ENCODE measurements at places on chromosomes 5 and 9. TPM values are rescaled to one million over a fixed set of nuclear protein-coding genes. Genes with fewer than 3 reads are reported as not detected.
A peak's percentile ranks its signal among the peaks of the same experiment; 100 is the strongest.

Gene C1QTNF2
- total RNA-seq, result 2.2 TPM

DNA sequence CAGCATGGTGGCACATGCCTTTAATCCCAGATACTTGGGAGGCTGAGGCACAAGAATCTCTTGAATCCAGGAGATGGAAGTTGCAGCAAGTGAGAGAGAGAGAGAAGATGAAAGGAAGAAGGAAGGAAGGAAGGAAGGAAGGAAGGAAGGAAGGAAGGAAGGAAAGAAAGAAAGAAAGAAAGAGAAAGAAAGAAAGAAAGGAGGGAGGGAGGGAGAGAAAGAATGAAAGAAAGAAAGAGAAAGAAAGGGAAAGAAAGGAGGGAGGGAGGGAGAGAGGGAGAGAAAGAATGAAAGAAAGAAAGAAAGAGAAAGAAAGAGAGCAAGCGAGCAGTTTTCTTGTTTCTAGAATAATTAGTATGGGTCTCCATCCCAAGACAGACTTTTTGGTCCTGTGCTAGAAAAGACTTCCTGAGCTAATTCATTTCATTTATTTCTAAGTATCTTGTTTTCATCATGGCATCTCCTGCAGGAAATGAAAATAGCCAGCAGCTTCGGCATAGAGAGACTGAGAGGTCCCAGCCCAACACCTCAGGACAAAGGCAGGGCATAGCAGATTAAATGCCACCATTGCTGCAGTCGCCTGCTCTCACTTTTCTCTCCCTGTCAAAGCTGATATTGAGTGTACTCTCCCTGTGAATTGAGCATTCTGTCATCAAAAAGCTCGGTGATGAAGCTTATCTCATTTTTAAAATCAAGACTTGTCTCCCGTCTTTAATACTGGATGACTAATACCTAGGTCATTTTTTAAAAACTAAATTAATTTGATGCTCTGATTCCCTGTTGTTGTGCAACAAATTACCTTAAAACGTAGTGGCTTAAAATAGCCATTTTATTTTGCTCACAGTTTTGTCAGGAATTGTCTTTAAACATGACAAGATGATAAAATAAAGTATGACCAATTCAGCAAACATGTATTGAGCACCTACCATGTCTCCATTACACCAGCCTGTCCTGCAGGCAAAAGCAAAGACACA, 91.8 kb upstream of the ADRA1B start:
- peak; percentile 42 for DNase-seq
- H3K4me3 ChIP-seq, result no peak overlapping the region
- no peaks in the 10 kb centered on the region for H3K27me3 ChIP-seq
- no peaks in the 10 kb centered on the region for H3K36me3 ChIP-seq
- H3K27ac ChIP-seq, result no peak overlapping the region

DNA sequence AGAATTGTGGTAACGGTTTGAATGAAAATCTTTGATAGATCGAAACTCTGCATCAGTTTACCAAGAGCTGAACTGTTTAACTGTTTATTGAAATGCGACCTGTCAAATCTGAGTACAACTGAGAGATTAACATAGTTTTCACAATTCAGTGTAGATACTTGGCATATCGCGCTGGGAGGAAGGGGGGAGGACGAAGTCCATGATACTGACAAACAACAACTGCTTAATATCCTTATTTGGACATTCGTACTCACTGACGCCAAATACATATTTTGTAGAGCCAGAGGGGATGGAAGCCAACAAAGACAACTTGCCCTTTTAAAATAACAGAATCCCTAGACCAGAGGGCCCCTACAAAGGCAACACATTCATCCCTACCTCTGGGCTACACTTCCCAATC, 93.2 kb downstream of the GLIS3 start:
- no peak overlapping the region for H3K4me3 ChIP-seq
- peak overlapping the region; percentile 61 for H3K27ac ChIP-seq
- no peaks in the 10 kb centered on the region for H3K27me3 ChIP-seq
- peaks cover 16% of the 10 kb centered on the region for H3K4me1 ChIP-seq
- no peak for DNase-seq
- H3K36me3 ChIP-seq, result no peaks in the 10 kb centered on the region

Gene FCN2
- total RNA-seq, result not detected

Gene JAKMIP2
- 0.16 TPM for total RNA-seq

- no peak for DNase-seq
- H3K4me3 ChIP-seq, result no peak overlapping the region
- peaks cover 24% of the 10 kb centered on the region for H3K4me1 ChIP-seq
These were observed 39.7 kb upstream of the SPRY4 start for GRCh38 chr5:142364251-142365145.

GRCh38 chr9:107065549-107065948, 202.6 kb downstream of the ZNF462 start:
- no peaks in the 10 kb centered on the region for H3K4me1 ChIP-seq
- H3K27ac ChIP-seq, result no peak overlapping the region
- no peak overlapping the region for H3K4me3 ChIP-seq
- no peaks in the 10 kb centered on the region for H3K27me3 ChIP-seq
- no peak for DNase-seq

DNA sequence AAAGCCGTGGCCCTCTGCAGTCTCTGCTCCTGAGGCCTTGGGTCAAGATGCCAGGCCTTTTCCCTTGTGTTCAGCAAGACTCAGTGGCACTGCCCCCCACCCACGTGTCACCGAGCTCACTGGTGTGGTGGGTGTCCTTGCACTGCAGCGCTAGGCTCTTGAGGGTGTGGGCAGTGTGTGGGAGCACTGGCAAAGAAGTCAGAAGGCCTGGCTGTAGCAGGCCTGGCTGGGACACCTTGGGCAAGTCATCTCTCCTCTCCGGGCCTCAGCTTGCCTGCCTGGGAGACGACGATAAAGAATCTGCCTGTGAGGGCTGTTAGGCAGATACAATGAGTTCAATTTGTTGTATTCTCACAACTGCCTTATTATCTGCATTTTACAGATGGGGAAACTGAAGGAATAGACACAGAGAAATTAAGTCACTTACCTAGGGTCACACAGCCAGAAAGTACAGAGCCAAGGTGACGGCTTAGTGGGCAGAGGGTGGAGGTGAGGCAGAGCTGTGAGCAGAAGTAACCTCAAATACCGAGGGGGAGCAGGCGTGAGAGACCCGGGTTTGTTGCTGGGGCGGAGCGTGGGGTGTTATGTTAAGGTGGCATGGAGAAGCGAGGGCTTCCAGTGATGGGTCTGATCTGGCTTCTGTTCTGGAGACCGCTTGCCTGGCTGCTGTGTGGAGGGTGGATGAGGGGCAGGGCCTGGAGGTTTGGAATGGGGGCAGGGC, 1.4 kb downstream of the TSPAN17 start:
- peak overlapping the region; percentile 78 for H3K27ac ChIP-seq
- no peaks in the 10 kb centered on the region for H3K27me3 ChIP-seq
- DNase-seq, result no peak

Gene BARHL1
- total RNA-seq, result not detected

DNA sequence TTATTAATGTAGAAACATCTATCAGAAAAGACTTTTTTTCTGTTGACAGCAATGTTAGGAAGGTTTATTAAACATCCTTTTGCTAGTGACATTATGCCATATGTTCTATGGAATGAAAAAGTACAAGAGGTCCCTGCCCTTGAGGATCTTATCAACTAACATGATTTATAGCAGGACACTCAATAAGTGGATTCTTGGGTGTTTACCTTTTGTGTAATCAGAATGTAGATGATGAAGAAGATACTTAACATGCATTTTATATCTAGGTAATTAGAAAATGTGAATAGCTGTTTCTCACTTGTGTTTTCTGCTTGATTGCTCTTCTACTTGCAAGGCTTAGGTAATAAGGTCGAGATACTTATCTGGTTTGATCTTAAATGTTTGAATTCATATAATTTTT, 4.9 kb downstream of the HMGCR start:
- peaks cover 20% of the 10 kb centered on the region for H3K36me3 ChIP-seq
- H3K27me3 ChIP-seq, result no peaks in the 10 kb centered on the region
- H3K27ac ChIP-seq, result no peak overlapping the region
- H3K4me3 ChIP-seq, result no peak overlapping the region
- H3K4me1 ChIP-seq, result no peaks in the 10 kb centered on the region

Gene PKD2L2
- not detected for total RNA-seq

GRCh38 chr5:144205141-144205551, 34.5 kb downstream of the KCTD16 start:
- no peak overlapping the region for H3K27ac ChIP-seq
- H3K36me3 ChIP-seq, result no peaks in the 10 kb centered on the region
- no peaks in the 10 kb centered on the region for H3K4me1 ChIP-seq
- H3K4me3 ChIP-seq, result peak overlapping the region; percentile 19
- DNase-seq, result no peak

- peak overlapping the region; percentile 56 for H3K4me3 ChIP-seq
- no peaks in the 10 kb centered on the region for H3K27me3 ChIP-seq
- H3K36me3 ChIP-seq, result no peaks in the 10 kb centered on the region
- peak overlapping the region; percentile 72 for H3K27ac ChIP-seq
These were observed 1.6 kb upstream of the SEMA6A start for GRCh38 chr5:116576053-116576713.

Gene ADGRD2
- not detected for total RNA-seq

GRCh38 chr5:36666986-36667385, 60.6 kb downstream of the SLC1A3 start:
- H3K36me3 ChIP-seq, result peaks cover 3% of the 10 kb centered on the region
- H3K4me3 ChIP-seq, result no peak overlapping the region
- no peaks in the 10 kb centered on the region for H3K4me1 ChIP-seq
- DNase-seq, result no peak
- H3K27me3 ChIP-seq, result no peaks in the 10 kb centered on the region

DNA sequence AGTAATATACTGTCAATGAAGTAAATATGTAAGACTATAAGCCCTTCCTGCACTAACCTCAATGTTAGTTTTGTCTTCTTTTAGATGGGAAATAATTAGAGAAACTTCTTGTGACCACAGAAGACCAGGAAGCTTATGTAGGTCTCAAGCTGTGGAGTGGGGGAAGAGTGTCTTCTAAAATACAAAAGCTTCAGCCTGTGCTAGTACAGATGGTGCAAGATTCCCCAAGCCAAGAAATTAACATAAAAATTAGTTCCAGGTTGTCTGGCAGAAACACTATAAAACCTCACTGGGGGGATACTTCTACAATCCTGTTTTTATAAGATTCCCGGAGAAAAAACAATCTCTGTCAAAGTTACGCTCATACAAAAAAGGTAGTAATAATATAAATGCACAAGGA, 103.6 kb downstream of the FNBP1 start:
- no peak for DNase-seq
- H3K4me1 ChIP-seq, result peaks cover 15% of the 10 kb centered on the region
- no peak overlapping the region for H3K4me3 ChIP-seq
- H3K36me3 ChIP-seq, result no peaks in the 10 kb centered on the region
- no peak overlapping the region for H3K27ac ChIP-seq

GRCh38 chr9:109166771-109167601, at the start of gene FRRS1L:
TSS of gene FRRS1L (minus strand) at chr9:109167249. CDS start at chr9:109167138, 111 bp downstream.
- H3K27ac ChIP-seq, result no peak within 1 kb of the TSS
- H3K36me3 ChIP-seq, result no peaks in the 10 kb centered on the region
- no peak for DNase-seq
- peak within 1 kb of the TSS; percentile 12 for H3K4me3 ChIP-seq
- no peaks in the 10 kb centered on the region for H3K4me1 ChIP-seq

Gene HTR4
- total RNA-seq, result 7.9 TPM

Gene EQTN
- not detected for total RNA-seq

DNA sequence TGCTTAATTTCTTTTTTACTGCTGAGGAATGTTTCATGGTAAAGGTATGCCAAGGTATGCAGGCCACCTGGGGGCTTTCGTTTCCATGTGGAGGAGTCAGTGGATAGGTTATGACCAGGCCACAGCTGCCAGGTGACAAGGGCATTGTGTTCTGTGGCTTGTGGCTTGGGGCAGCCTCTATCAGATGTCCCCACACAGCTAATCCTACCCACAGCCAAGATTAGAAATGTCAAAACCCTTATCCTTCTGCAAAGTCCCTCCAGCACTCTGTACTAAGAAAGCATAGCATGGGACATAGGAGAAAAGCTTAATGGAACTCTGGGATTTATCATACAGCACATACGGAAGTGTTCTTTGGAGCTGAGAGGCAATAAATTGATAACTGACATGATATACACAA, 171.2 kb upstream of the S1PR3 start:
- no peak for DNase-seq
- H3K27ac ChIP-seq, result no peak overlapping the region
- peaks cover 40% of the 10 kb centered on the region for H3K4me1 ChIP-seq
- H3K36me3 ChIP-seq, result no peaks in the 10 kb centered on the region
- no peaks in the 10 kb centered on the region for H3K27me3 ChIP-seq
